ENCODE measurements at places on chromosomes 2 and 18.

- no peak for DNase-seq
These were observed 22.2 kb downstream of the TANC1 start for GRCh38 chr2:158990397-158991214.

DNA sequence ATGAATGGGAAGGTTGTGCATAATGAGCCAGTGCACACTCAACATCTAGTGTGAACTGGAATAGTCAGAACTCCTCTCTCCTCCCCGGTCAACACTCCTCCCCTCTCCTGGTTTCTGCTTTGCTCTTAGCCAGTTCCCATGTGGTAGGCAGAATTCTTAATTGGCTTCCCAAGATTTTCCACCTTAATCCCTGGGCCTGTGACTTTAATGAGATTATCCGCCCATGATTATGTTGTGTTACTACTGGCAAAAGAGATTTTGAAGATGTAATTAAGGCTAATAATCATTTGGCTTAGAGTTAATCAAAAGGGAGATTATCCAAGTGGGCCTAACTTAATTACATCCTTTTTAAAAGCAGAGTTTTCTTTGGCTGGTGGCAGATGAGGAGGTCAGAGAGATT, 34.2 kb upstream of the REV1 start:
- no peak for DNase-seq

DNA sequence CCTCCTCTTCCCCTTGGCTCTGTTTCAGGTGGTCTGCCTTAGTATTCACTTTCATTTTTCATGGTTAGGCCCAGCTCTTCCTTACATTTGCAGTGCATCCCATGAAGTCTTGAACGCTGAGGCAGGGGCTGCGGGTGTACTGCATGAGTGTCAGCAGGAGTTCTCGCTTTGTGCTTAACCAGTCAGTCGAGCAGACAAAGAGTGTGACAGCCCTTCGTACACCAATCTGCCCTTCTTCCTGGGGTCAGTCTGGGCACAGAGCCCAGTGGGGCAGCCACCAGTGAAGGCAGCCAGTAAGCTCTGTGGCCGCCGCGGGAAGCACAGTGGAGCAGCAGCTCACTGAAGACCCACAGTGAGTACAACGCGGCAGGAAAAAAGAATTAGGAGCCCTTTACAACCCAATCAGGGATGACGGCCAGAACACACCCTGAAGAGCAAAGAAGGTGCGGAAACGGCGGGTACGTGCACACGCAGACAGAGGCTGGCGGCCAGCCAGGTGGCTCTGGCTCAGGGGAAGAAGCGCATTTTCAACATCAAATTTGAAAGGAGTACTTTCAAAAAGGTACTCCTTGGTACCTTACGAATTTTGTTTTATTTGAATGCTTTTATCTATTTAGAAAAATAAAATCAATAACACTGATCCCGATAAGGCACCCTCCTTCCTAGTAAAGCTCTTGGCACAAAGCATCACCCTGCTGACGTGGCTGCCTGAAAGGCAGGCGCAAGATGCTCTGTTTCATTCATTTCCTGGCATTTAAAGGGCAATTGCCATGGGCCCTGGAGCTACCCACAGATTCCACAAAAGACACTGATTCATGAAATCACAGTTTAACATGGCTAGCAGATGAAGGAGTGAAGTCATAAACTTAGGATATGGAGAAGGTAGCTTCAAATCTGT, 47.0 kb upstream of the SEMA4C start:
- DNase-seq: no peak

- DNase-seq: no peak
These were observed 36.6 kb upstream of the DYNC2LI1 start for GRCh38 chr2:43737097-43737854.

DNA sequence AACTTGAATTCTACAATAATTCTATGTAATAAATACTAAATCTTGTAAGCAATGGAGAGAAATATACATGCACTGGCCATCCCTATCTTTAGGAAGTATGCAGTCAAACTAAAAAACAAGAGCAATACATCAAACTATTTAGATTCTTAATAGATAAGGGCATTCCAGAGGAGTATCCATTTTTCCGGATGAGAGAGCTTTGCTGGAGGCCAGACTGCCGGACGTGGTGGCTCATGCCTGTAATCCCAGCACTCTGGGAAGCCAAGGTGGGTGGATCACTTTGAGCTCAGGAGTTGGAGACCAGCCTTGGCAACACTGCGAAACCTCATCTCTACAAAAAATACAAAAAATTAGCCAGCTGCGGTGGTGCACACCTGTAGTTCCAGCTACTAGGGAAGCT, 60.8 kb downstream of the KIF5C start:
- DNase-seq: no peak

- no peak for DNase-seq
These were observed 3.1 kb downstream of the ARHGAP25 start for GRCh38 chr2:68737711-68738110.

DNA sequence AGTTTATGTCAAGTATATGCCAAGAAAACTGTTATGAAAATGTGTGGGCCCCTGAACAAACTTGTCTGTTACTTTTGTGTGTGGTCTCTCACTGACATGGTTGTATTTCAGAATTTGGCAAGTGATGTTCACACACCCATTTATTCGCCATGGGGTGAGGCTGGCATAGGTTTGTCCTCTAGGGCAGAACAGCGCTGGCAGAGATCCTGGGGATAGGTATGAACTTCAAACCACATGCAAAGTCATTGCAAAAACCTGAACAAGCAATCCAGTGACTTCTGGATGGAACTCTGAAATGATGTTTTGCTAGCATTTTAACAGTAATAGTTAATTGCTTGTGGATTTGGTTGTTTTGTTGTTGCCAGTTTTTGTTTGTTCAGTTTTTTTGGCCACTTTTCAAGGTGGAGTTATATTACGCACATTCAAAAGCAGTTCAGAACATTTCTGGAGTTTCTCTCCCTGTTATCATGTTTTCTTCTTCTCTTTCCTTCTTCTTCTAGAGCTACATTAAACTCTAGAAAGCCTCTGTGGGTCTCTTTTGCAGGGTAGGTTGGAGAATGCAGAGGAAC, 78.5 kb downstream of the MDH1 start:
- no peak for DNase-seq

DNA sequence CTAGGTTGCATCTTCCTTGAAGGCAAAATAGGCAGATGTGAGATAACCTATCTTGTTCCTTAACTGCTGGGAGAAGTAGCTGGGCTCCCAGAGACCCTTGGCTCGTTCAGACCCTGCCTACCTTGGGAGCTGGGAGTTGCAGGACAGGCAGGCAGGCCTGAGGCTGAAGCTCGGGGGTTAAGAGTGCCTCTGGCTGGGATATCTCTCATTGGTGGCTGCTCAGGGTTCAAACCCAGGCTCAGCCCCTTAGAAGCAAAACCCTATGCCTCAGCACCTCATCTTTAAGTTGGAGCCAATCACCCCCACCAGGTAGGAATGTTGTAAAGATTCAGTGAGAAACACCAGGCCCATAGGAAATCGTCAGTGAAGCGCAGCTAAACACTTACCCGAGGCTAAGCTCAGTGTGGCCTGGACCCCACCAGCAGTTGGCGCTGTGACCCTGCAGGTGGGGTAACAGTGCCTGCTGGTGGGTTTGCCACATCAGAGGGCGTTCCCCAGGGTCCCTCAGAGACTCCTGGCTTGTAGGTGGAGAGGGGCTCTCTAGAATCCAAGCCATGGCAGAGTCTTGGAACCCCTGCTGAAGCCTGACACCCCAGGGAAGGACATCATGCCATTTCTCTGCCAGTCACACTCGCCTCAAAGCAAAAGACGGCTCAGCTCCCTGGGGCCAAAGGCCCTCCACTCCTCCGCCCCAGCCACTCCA, 54.6 kb upstream of the GPR17 start:
- DNase-seq: peak; percentile 83

- no peak for DNase-seq
These were observed 137.4 kb downstream of the CALCRL start for GRCh38 chr2:187310701-187311100.

DNA sequence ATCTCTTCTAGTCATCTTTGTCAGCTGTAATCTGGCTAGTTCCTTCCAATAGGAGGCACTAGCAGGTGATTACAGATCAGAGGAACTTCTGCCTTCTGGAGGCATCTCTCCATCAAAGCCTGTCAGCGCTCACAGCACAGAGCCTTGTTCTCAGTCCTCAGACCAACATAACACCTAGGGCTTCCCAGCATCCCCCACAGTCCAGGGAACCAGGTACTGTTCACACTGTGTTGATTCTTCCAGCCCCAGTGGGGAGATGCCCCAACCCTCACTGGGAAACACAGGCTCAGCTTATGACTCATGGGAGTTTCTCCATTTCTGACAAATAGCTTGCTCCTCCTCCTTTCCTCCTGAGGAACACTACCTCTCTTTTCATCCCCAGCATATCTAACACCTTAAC, 601.7 kb downstream of the CBLN2 start:
- DNase-seq: no peak

DNA sequence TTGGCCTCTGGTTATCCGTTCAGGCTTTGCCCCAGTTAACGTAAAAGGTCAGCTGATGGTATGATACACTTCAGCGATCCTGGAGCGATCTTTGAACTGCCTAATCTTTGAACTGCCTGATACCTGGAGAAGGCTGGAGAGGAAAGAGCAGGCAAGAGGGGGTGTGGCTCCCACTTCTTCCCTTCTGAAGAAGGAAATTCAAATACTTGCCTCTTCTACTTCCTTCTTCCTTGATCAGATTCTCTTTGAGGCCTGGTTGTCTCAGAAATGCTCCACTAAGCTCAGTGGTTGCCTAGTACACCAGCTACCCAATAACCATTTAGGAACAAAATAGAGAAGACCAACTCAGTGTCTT, 619 bp downstream of the GALM start:
- DNase-seq: peak; percentile 6

- DNase-seq: no peak
These were observed 51.1 kb downstream of the CTIF start for GRCh38 chr18:48589797-48590519.

DNA sequence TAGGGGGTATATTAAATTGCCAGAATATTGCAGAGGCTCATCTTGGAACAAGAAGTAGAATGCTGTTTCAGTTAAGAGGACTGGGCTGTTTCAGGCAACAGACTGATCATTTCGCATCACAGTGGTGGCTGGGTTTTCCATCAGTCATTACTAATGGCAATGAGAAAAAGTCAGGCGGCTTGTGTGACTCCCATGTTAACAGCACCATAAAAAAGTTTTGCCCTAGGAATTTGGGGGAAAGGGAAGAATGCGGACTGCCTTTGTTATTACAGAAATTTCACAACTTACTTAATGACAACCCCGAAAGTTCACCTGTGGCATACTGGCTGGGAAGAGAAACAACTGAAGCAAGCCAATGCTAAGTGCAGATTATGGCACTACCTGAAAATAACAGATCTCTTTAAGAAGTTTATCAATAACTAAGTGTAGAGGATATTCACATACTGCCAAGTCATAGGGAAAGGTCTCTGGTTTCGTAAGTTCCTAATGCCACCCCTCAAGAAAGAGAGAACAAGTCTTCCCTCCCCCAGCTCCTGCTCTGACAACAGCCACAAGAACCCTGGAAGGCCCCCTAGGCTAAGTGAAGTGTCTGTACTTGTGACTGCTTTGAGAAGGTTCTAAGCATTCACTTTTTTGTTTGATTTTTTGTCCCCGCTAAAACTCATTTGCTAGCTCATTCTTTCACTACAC, 40.5 kb upstream of the AP1S3 start:
- DNase-seq: no peak

DNA sequence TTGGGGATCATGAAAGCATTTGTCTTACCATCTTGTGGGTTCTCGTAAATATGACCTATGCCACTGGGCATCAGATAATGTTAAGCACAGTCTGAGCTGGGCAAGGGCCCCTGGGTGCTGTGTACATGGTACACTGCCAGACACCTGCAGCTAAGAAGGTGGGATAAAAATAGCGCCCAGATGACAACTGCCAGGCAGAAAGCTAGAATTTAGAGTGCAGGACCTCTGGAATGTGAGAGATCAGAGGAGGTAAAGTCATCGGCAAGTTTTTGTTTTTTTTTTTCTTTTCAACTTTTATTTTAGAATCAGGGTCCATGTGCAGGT, 53.8 kb upstream of the CYRIA start:
- DNase-seq: no peak

DNA sequence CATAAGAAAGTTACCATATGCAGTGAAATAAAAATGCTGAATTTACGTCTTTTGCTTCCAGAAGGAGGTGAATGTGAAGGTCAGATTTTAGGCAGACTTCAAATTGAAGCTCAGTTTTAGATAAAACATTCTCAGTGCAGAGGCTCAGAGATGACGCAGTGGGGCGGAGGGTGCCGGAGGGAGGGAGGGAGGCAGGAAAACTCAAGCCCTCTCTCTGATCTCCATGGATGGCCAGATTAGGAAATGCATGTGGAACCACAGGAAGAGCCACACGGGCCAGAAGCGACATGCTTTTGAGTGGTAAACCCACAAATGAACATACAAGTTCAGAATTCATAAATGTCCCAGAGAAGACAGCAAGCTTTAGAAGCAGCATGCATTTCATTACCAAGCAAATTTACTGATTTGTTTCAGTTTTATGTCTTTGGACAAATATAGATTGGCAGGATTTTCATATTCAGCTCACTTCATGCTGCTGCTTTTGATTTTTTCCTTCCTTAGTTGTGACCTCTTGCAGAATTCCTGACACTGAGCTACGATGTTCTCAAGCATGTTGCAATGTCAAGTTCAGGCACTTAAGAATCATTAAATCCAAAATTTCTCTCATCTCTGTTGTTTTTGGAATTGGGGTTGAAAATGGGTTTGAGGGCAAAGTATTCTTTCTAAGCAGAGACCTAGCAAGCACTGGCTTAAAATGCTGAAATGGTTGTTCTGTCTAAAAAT, 29.7 kb upstream of the APCDD1 start:
- DNase-seq: no peak

- peak; percentile 52 for DNase-seq
These were observed 231.7 kb downstream of the ARL6IP6 start for GRCh38 chr2:152950126-152950525.

DNA sequence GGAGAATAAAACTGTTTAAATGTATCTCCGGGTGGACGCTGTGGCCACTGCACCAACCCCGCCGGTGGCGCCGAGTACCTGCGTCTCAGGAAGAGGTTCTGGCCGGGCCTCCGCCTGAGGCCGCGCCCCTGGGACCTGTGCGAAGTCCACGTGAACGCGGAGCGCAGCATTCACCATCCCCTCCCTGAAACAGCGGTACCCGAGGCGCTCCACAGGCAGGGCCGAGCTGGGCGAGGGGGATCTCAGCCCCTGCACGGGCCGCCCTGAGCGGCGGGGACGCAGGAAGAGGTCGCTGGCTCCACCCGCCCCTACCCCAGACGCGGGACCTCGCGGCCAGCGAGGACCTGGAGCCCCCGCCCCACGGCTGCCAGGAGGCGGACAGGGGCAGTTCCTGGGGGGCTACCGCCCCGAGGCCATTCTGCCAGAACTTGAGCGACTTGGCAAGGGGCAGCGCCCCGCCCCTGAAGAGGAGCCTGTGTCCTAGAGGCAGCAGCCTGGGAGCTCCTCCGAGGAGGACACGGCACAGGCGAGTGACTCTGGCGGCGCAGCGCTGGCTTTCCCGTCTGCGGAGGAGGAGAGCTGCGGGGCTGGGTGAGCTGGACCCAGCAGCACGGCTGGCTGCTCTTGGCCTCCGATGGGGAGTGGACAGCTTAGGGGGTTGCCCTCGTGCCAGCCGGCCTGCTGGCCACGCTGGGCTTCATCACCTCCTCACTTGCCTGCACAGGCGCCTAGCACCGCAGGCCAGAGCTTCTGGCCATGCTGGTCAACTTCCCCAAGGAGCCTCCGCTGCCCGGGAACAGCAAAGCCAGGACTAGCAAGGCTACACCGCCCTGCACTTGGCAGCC, 9.7 kb upstream of the TEKT4 start:
- DNase-seq: peak; percentile 27

Measured in endothelial cell (in vitro differentiated cells).